ENCODE measurements at places on chromosomes 1 and 21.

DNA sequence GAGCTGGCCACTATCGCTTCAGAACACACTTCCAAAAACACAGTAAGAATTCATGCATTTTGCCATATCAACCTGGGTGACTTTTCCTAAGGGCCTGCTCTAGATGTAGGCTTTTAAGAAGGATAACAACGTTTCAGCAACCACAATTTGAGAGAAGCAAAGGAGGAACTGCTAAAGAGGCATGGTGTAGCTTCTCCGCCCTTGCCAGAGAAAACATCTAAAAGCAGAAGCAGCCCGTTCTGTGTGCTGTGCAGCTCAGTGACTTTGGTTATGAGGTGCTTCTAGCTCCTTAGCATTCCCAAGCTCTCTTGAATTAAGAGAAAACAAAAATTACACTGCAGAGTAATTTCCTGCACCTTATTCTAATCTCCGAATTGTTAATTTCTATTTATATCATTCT, 2.7 kb downstream of the PER3 start:
- no peak for DNase-seq

DNA sequence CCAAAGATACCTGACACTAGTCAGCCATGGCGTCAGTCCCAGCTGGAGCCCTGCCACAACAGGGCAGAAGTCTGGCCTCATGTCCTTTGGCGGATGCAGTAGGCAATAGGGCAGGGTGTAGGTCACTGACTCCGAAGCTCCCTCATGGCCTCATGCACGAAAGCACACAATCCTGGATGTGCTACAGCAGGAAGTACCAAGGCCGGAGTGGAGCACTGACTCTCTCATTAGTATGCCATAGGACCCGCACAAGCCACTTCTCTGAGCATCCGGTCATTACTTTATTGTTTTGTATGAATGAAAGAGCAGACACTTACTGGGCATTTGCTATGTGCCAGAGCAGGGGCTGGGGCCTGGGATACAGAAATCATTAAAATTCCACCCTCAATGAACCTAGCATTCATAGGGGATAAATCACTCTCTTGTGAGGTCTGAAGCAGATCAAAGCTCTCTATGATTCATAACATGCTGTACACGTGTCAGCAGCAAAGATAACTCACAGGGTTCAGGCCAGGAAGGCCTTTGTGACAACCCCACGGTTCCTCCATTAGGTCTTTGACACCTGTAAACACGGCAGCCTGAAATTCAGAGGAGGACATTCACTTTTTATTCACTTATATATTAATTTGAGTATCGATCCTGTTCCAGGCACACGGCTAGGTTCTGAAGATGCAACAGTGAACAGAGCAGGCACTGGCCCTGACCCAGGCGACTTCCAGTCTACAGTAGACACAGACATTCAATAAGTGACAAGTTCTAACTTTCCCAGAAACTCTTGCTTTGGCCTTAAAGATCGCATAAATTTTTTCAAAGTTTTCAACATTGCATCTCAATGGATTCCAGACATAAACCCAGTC, 357.9 kb upstream of the USP24 start:
- DNase-seq: no peak

- DNase-seq: no peak
Measured at GRCh38 chr1:3767328-3767925, 5.1 kb upstream of the SMIM1 start.

GRCh38 chr1:15083578-15083977, 70.0 kb upstream of the TMEM51 start:
- DNase-seq: no peak

GRCh38 chr1:219372916-219373615, 199.4 kb downstream of the LYPLAL1 start:
- no peak for DNase-seq

DNA sequence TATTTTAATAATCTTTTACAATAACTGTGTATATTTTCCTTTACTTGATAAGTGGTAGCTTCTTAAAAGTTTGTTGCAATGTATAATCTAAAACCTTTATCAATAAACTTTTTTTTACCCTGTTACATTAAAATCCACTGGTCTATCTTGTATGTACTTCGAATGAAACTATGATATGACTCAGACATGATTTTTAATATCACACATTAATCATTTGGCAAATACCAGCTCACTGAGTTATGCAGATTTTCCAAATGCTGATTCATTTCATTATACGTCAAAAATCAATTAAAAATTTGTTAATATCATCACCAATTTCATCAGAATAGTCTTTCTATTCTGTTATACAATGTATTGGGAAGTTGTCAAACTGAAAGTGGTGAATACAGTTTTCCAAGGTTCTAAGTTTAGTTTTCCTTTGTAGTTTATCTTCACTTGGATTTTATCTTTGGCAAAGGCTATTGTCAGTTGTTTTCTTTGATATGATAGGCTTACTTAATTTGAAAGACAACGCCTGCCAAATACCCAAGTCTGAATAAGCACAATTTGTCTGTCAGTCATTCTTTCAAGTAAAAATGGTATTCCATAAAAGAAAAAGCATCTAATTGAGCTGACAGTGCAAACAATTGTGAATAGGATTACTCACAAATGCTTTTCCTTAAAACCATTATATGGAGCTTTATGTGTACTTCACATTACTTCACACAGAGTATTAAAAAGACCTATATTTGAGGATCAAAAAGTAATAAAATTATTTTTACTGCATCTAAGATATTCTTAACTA, 127.0 kb downstream of the NME7 start:
- no peak for DNase-seq

DNA sequence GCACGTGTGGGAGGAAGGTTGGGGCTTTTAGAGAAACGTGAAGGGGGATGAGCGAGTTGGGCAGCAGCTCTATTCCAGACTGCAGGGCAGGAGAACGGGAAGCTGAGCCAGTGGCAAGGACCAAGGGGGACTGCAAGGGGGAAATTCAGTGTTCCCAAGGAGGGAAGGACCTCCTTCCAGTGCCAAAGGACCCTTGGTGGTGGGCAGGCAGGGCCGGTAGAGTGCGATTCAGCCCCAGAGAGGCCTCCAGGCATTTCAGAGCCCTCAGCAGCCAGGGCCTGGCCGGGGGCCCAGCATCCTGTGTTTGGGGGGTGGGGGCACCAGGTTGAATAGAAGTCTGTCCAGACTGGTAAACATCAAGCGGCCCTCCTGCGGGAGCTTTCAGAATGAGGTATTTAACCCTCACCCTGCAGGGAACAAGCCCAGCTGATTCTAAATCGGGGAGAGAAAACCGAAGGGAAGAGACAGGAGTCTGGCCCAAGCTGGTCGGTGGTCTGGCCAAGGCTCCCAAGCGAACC, 2.3 kb downstream of the COL9A2 start:
- DNase-seq: no peak

GRCh38 chr1:75768016-75768415, 18.0 kb upstream of the RABGGTB start:
- no peak for DNase-seq

DNA sequence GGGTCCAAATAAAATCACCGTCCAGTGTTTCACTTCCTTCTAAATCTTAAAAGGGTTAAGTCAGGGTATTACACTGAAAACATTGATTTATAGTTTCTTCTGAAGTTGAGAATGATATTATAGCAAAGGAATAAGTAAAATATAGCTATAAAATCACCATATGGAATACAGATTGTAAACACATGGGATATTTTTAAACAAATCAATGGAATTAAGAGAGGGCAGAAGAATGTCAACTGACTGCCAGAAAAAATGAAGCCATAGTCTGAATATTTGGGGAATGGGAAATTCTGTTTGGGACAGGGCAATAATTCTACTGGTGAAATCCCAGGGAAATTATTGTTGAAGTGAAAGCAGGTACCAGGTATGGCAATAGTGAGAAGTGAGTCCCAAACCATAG, 664.6 kb downstream of the NCAM2 start:
- DNase-seq: no peak

- DNase-seq: no peak
Measured at GRCh38 chr1:6917067-6917466, 131.8 kb downstream of the CAMTA1 start.

DNA sequence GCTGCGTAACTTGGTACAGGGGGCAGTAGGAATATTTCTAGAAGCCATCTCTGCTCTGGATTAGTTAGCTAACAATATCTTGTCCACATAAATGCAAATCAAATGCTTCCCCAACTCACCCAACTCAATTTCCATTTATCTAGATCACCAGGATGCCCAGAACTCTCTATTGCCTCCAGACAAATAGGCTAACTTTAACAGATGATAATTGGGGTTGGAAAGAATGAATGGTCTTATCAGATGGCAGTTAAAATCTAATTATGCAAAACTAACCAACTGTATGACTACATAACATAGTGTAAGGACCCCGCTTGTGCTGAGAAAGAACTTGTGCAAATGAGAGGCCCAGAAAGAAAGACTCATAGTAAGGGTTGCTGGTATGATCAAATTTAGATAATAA, 1024.8 kb downstream of the PLA2G4A start:
- no peak for DNase-seq

DNA sequence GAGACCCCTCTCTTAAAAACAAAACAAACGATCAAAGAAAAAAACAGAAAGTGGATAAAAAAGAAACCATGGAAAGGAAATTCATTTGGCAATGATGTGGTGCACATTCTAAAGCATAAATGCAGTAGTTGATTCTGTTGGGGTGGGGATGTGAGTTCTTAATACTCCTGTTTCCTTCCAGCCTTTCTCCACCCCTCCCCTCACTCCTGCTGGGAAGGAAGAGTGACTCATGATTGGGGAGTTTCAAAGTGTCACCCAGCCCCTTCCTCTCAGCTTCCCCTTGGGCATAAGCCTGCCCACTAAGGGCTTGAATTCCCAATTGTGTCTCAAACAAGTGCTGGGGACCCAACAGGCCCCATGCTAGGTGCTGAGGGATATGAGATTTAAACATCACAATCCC, 6.7 kb upstream of the PINK1 start:
- DNase-seq: no peak

- no peak for DNase-seq
Measured at GRCh38 chr1:59212706-59213105, 84.2 kb upstream of the FGGY start.

DNA sequence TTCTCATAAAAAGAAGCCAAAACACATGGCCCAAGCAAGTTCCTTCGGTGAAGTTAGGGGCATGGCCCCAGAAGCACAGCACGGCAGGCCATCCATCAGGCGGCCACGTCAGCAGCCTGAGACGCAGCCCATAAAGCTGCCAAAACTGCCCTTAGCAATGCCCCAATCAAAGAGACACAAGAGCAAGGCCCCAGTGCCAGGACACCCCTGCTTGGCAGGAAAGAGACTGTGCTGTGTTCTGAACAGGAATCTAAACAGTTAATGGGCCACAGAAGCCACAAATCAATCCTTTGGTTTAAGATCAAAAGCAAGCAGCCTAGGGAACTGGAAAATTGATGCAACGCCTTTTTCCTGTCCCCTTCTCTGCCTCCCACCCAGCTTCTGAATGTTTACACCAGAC, 497.0 kb upstream of the USP24 start:
- no peak for DNase-seq

- DNase-seq: peak; percentile 61
Measured at GRCh38 chr1:51616903-51617708, at the start of gene OSBPL9. OSBPL9 (plus strand) TSS chr1:51617092; CDS start chr1:51617111, 19 bp downstream.

DNA sequence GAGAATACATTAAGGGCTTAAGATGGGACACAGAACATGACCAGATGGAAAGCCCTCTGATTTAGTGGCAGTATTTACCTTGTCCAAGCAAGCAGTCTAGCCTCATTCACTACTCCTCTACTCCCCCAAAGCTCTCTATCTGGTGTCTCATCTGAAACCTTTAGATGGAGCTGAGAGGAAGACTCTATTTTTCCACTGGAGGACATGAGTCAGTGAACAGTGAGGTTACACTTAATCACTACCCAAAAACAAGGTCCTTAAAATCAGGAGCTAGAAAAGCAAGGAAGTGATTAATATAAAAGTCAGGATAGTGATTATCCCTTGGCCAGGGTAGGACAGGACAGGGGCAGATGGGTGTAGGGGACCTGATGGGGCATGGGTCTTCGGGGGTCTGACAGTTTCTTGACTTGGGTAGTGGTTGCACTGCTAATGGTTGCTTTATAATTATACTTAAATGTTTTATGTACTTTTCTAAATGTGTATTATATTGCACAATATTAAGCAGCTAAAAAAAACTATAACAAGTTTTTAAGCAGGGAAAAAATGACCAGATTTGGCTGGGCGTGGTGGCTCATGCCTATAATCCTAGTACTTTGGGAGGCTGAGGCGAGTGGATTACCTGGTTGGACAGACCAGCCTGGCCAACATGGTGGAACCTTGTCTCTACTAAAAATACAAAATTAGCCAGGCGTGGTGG, 3.0 kb downstream of the PTPN22 start:
- DNase-seq: no peak

DNA sequence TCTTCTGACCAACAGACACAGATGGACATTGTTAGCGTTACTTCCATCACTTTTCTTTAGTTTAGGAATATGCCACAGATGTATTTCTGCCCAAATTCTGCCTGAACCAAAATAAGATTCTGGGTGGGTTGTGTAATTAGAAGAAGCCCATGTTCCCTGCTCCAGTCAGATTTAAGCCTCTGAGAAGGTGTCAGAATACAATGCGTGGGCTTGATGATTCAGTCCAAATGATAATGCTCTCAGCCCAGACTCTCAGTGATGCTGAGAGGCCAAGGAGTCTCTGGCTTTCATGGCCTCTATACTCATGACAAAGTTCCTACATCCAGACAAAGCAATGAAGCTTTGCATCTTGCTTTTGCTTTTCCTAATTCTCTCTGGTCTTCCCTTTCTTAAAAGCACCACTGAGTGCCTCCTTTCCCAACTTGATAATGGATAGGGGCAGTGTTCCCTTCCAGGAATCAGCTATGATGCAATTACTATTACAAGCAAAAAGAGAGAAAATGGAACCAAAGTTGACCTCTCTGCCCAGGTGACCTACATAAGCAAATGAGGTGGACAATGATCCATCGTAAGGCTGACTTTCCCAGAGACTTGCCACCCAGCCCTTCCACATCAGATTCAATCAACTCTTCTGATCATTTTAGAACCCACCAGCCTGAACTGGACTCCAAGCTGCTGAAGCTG, 8.8 kb downstream of the SEC16B start:
- no peak for DNase-seq

- DNase-seq: no peak
Measured at GRCh38 chr1:171438441-171438840, 46.9 kb upstream of the PRRC2C start.

DNA sequence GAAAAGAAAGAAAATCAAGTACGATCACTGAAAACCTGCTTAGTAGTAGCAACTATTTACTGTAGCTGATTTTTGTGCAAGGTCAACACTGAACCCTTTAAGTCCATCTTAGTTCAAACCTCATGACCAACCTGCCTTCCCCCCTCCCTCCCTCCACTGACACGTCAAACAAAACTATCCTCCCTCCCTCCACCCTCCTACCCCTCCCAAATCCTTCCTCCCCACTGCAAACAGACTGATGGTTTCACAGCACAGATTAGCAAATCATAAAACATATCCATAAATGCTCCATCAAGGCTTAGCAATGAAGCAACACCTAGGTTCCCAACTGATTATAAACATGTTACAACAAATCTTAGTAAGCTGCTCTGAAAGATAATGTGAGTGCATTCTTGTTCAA, 164.3 kb upstream of the GREM2 start:
- no peak for DNase-seq

GRCh38 chr21:16418226-16418625, 688.4 kb downstream of the USP25 start:
- DNase-seq: no peak

- DNase-seq: no peak
Measured at GRCh38 chr1:184576822-184577221, 177.8 kb downstream of the EDEM3 start.

GRCh38 chr1:155392898-155393411, 72.3 kb downstream of the RUSC1 start:
- no peak for DNase-seq
